Prostate gland (tissue), 2 donors: ENCODE measurements at places on chromosomes 7 and 10. TPM values are rescaled to one million over a fixed set of nuclear protein-coding genes. Genes with fewer than 3 reads are reported as not detected.

The HMX3 gene
- not detected for total RNA-seq

The SLIT1 gene
- 0.91 TPM for total RNA-seq

The AKR1B15 gene
- not detected for total RNA-seq

The PLAU gene
- total RNA-seq: 11.0 TPM

The ZNF716 gene
- not detected for total RNA-seq

DNA sequence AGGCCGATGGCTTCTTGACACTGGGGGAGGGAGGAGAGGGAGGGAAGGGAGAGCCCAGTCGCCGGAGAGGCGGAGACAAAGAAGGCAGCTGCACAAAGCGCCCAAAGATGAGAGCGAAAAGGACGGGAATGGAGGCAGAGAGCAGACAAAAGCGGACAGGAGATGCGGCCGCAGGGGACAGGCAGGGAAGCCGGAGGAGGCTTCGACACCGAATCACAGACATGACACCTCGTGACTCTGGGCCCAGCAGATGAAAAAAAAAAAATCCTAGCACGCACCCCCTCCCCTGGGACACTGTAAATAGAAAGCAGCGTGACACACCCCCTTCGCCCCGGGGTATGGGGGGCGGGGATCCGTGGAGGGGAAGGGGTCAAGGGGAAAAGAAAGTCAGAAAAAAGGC is 976 bp downstream of the NAT16 start:
- H3K4me1 ChIP-seq: no peaks in the 10 kb centered on the region
- DNase-seq: no peak
- peaks cover 22% of the 10 kb centered on the region for H3K27me3 ChIP-seq
- H3K27ac ChIP-seq: no peak overlapping the region

GRCh38 chr7:33400214-33400538 is 270.8 kb downstream of the BBS9 start:
- H3K27me3 ChIP-seq: no peaks in the 10 kb centered on the region
- no peak for DNase-seq
- H3K4me1 ChIP-seq: no peaks in the 10 kb centered on the region
- no peak overlapping the region for H3K27ac ChIP-seq
- H3K36me3 ChIP-seq: no peaks in the 10 kb centered on the region

DNA sequence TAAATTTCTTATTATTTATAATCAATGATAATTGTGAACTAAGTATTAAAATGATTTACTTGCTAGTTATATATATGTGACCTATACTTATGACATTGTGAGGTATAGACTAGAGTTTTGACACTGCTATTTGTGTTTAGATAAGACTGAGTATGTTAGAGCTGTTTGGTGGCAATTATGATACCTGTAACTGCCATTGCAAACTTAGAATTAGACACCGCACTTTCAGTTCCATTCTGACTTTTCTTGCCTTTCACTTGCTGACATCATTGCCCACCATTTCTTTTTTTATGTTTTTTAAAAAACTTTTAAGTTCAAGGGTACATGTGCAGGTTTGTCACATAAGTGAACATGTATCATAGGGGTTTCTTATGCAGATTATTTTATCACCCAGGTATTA is 214.5 kb downstream of the MBL2 start:
- no peaks in the 10 kb centered on the region for H3K4me1 ChIP-seq
- H3K4me3 ChIP-seq: no peak overlapping the region
- H3K27me3 ChIP-seq: no peaks in the 10 kb centered on the region
- no peak overlapping the region for H3K27ac ChIP-seq

GRCh38 chr7:77799078-77799964 is 748 bp downstream of the PHTF2 start:
- H3K36me3 ChIP-seq: no peaks in the 10 kb centered on the region
- peak; percentile 21 for DNase-seq
- H3K4me1 ChIP-seq: peaks cover 12% of the 10 kb centered on the region
- H3K4me3 ChIP-seq: peak overlapping the region; percentile 88
- no peaks in the 10 kb centered on the region for H3K27me3 ChIP-seq

DNA sequence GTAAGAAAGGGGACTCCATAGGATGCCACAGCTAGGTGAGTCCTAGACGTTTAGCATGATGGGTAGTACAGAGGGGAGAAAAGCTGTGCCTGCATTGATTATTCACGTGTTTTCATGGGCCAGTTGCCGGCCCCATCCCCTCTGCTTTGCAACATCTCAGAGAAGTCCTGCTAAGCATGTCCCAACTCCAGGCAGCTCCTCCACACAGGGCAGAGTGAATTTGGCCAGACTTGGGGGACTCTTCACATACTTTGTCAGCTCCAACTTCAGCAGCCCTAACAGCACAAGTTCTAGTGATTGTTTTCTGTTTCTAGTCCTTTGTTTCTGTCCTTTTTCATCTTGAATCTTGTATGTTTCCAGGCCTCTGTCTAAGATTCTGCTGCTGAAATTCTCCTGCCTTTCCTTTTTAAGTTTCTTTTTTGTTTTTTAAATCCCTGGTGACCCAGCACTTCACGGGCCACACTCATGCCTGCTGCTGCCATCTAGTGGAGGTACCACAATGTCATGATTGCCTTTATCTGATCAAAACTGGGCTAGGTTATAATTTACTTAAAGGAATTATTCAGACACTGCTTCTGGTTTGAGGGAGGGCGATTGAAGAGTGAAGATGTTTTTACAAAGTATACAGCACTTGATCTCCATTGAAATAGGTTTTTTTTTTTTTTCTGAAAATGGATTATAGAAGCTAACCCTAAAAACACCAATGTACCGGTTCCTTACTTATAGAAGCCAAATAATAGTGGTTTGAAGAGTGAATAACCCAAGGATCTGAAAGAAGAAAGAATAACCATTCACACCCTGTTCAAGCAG is 276.9 kb downstream of the CSTF2T start:
- no peak overlapping the region for H3K27ac ChIP-seq
- H3K4me1 ChIP-seq: no peaks in the 10 kb centered on the region
- peak; percentile 33 for DNase-seq
- no peaks in the 10 kb centered on the region for H3K36me3 ChIP-seq
- H3K4me3 ChIP-seq: no peak overlapping the region

DNA sequence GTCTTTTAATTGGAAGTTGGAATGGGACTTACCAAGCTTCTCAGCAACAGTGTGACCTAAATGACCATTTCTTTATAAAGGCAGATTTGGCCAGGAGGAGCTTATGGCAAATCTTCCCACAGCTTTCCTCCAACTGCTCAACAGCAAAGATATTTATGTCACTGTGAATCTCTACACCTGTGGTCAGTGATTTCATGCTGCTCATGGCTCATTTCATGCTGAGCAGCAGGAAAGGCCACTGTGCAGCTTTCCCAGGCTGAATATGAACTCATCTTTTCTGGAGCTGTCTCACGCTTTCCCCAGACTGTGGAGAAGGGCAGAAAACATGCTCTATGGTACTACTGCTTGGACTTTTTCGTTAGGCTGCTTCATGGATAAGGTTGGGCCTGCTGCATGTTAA is 29.8 kb downstream of the CALCR start:
- no peak overlapping the region for H3K4me3 ChIP-seq
- DNase-seq: no peak
- no peaks in the 10 kb centered on the region for H3K36me3 ChIP-seq
- H3K27me3 ChIP-seq: no peaks in the 10 kb centered on the region
- no peaks in the 10 kb centered on the region for H3K4me1 ChIP-seq

DNA sequence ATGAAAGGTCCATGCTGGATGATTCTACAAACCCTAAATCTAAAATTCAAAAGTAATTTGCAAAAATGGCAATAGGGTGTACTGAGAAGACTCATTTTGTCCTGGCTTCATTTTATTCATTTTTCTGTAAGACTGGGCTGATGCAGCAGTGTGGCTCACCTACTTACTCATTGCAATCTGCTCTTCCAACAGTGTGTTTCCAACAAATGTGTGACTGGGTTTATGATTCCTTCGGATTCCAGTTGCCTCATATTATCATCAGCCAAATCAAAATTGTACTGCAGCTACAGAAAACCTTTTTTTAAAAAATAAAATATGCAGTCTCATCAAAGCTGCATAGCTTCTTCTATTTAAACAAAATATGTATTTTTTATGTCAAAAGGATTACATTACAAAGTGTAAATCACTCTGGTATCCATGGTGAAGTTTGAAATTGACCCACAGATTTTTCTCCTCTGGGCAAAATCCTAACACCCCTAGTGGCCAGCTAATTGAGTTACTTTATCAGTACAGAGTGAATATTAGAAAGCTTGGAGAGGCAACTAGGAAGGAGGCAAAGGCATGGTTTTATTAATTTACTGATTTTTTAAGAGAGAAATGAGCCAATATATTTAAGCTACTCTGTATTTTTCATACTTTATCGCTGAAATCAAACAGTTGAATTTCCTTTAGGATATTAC is 390.3 kb downstream of the MAGI2 start:
- no peaks in the 10 kb centered on the region for H3K27me3 ChIP-seq
- no peaks in the 10 kb centered on the region for H3K4me1 ChIP-seq
- no peak for DNase-seq
- H3K27ac ChIP-seq: no peak overlapping the region
- no peak overlapping the region for H3K4me3 ChIP-seq

The OLAH gene
- total RNA-seq: not detected
